ENCODE measurements at places on chromosomes 16 and 17.

- peak; percentile 52 for DNase-seq
Observed at GRCh38 chr17:79082311-79083190, 7.9 kb downstream of the ENGASE start.

DNA sequence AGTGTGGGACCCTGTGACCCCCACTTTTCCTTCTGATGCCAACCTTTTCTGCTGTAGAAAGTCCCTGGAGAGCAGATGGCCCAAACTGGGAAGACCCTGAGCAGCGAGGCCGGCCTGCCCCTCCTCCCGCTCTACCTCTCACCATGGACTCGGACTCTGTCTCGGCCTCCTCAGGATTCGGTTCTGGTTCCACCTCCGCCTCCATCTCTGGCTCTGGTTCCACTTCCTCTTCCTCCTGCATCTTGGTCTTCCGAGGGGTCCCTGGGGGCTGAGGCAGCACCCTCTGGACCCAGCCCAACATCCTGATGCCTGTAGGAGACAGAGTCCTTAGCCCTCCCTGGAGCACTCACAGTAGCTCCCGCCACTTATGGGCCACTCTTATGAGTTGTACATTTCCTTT, 3.9 kb downstream of the CNGB1 start:
- DNase-seq, result no peak

DNA sequence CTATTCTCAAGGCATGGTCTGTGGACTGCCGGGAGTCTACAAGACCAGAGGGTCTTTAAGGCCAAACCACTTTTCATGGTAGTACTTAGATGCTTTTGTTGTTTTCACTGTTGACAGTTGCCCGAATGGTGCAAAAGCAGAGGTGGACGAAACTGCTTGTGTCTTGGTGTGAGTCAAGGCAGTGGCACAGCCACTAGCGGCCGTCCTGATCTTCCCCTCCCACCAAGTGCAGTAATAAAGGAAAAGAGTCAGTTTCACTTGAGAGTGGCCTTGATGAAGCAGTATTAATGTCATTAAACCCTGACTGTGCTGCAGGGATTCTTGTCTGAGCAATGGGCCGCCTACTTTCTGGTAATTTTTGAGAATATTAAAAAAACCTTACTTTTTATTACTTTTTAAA, 109.1 kb downstream of the PRKCA start:
- no peak for DNase-seq

GRCh38 chr17:31373150-31374093, 18.1 kb upstream of the RAB11FIP4 start:
- no peak for DNase-seq

DNA sequence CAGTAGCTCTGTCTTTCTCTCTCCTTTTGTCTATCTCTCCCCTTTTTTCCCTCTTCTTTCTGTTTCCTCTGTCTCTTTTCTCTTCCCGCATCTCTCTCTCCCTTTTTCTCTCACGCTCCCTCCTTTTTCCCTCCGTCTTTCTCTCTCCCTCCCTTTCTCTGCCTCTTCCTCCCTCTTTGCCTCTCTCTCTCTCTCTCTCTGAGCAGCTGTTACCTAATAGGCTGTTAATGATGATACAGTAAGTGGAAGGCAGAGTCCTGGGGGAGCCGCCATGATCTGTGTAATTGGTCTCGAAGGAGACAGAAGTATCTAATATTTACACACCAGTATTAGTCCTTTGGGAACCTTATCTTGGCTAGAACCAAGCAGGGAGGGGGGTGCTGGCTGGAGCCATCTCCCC, 136.1 kb upstream of the CIBAR2 start:
- DNase-seq, result no peak

- no peak for DNase-seq
Observed at GRCh38 chr17:33871720-33872540, 383.2 kb upstream of the CCL2 start.

GRCh38 chr16:27217256-27217655, 13.9 kb downstream of the KDM8 start:
- DNase-seq, result no peak

DNA sequence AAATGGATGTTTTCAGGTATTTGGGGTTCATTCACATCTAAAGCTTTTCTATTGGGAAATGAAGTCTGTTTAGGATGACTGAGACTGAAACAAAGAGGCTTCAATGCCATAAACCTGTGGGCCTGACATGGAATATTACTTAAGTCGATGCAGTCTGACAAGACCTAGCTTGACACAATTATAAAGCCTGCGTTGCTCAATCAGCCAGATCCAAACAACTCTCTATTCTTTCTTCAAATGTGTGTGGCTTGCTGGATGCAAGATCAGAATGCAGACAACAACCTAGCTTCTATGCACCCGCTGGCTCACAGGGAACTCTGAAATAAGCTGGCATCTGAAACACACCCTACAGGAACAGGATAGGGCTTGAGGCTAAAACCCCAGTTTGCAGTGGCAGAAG, 40.0 kb downstream of the RFFL start:
- no peak for DNase-seq

- no peak for DNase-seq
Observed at GRCh38 chr17:79049821-79050220, 24.8 kb upstream of the ENGASE start.

DNA sequence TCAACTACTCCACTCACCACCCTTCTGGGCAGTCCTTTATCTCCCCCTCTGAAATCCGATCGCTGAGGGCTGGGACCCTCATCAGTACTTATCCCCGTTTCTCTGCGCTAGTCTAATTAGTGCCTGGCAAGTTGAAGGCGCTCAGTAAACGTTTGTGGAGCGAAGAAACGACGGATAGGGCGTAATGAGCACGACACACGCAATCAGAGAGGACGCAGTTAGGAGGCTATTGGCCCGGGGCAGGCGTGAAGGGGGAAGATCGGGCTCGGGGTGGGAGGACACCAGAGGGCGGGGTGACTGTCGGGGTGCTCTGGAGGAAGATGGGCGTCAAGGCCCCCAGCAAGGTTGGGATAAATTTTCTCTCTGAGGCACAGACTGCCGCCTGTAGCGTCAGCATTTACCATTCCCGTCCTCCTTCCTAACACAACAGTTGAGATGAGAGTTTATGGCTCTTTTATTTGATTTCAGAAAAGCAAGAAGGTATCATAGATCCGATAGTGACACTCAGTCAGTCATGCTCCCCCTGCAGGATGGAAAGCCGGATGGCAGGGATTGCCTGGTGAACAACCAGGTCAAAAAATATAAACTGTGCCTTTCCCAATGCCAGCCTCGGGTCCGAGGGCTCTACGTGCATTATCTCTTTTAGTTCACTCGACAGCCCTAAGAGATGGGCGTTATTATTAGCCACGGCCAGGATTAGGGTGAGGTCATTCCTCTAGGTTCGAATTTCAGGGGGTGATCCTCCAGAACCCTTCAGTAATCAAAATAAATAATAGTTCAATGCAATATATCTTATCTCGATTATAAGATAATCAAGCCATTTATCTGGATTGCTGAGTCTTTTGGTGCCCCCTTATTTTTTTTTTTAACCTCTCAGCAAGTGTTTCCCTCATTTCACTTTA, 9.5 kb upstream of the ARL4D start:
- peak; percentile 78 for DNase-seq

- no peak for DNase-seq
Observed at GRCh38 chr17:1001640-1002411, 4.9 kb downstream of the TIMM22 start.

DNA sequence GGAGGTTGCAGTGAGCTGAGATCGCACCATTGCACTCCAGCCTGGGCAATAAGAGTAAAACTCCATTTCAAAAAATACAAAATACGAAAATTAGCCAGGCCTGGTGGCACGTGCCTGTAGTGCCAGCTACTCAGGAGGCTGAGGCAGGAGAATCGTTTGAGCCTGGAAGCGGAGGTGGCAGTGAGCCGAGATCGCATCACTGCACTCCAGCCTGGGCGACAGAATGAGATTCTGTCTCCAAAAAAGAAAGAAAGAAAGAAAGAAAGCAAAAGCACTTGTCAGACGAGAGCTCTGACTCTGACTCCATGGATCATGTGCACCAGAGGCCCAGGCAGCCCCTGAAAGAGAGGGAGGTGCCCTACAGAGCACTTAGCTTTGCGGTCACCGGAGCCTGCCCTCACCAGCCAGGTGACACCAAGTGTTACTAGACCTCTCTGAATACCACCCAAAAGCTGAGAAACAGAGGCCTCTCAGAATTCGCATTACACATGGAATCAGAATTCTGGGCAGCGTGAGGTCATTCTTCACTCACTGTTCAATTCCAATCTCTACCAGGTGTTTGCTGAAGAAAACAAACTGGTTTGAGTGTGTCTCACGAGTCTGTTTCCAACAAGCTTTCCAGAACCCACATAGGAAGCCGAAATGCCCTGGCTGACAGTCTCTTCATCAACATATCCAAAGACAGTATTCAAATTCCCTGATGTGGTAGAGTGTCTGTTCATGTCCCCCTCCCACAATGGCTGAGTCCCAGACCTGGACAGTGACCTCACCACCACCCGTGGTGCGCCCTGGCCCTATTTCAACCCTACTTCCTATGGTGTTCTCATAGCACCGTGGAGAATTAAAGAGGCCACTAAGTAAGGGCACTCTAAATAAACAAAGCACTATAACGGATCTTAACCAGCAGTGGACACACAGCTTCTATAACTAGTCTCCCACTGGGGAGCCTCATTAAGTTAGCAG, 1.5 kb downstream of the FLCN start:
- DNase-seq, result no peak
